Activated CD4-positive, alpha-beta T cell treated with anti-CD3 and anti-CD28 coated beads, Interleukin-2, amount 50 U/mL, for 24 hours (primary cell): ENCODE measurements at places on chromosomes 5 and 9.
A peak's percentile ranks its signal among the peaks of the same experiment; 100 is the strongest.

- no peak for DNase-seq
Measured at GRCh38 chr5:96149546-96149945, 187.9 kb upstream of the ELL2 start.

DNA sequence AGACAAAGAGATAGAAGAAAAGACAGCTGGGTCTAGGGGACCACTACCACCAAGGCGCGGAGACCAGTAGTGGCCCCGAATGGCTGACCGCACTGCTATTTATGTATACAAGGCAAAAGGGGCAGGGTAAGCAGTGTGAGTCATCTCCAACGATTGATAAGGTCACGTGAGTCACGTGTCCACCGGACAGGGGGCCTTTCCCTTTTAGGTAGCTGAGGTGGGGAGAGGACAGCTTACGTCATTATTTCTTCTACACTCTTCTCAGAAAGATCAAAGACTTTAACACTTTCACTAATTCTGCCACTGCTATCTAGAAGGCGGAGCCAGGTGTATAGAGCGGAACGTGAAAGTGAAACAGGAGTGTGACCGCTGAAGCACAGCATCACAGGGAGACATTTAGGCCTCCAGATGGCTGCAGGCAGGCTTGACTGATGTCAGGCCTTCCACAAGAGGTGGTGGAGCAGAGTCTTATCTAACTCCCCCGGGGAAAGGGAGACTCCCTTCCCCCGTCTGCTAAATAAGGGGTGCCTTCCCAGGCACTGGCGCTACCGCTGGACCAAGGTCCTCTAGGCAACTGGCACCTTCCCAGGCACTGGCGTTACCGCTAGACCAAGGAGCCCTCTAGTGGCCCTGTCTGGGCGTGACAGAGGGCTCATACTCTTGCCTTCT lies 6.1 kb upstream of the PRR16 start:
- peak; percentile 15 for DNase-seq

- DNase-seq = no peak
Measured at GRCh38 chr9:68973619-68974018, 40.3 kb downstream of the PRKACG start.

GRCh38 chr5:17697671-17698070 lies 63.4 kb downstream of the TAF11L14 start:
- no peak for DNase-seq

- no peak for DNase-seq
Measured at GRCh38 chr9:94874316-94874715, 147.8 kb downstream of the AOPEP start.

DNA sequence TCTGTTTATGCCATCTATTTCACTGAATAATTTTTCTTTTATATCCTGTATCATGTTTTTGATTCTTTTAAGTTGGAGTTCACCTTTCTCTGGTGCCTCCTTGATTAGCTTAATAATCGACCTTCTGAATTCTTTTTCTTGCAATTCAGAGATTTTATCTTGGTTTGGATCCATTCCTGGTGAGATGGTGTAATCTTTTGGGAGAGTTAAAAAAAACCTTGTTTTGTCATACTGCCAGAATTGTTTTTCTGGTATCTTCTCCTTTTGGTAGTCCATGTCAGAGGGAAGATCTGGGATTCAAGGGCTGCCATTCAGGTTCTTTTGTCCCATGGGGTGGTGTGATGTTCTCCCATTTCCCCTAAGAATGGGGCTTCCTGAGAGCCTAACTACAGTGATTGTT lies 800.8 kb upstream of the TYRP1 start:
- no peak for DNase-seq

DNA sequence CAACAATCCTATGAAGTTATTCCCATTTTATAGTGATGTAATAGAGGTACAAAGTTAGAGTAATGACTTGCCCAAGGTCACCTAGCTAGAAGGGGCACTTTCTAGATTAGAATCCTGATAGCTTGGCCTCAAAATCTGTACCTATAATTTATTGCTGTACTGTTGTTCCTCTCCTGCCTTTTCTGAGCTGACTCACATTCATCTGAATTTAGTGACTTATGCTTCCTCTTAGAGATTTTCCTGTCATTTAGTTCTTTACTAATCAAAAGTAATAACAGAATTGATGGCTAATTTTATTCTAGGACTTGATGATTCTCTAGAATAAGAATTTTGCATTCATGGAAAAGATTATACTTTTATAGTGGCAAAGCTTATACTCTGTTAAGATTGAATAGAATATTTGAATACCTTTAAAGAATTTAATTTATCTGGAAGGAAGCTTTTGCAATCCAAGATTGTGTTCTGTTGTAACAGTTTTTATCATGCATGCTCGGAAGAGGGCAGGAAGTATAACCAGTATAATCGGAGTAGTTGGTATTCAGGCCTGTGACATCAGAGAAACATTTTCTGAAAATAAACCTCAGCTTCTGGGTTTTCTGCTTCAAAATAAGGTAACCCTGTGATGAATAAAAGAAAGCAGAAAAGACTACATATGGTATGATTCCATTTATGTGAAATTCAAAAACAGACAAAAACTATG lies 21.3 kb downstream of the CYSTM1 start:
- DNase-seq = no peak

DNA sequence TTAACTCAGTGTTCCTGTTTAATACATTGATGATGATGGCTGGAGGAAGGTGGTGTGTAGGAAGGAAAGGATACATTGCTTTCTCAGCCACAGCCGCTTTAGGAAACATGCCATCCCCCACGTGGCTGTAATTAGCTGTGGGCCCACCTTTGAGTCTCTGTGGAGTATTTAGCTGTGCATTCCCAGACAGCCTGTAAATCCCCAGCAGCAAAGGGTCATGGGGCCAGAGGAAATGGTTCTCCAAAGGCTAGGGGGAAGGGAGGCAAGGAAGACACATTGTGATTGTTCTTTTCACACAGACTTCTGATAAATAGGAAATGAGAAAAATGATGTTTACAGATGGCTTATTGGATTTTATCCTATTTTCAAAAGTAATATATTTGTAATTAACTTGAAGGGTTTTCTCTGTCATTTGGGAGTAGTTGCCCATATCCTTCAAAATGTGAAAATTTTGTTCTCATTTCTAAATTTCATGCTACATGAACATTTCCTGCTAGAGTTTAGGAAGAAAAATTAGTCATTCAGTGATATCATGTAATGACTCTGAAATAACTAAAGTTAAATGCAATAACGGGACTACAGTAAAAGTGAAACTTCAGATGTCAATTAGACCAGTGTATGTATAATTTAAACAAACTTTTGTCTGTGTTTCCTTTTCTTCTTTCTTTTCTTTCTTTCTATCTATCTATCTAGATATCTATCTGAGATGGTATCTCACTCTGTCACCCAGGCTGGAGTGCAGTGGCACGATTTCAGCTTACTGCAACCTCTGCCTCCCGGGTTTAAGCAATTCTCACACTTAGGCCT lies 24.3 kb upstream of the F2R start:
- DNase-seq = no peak

DNA sequence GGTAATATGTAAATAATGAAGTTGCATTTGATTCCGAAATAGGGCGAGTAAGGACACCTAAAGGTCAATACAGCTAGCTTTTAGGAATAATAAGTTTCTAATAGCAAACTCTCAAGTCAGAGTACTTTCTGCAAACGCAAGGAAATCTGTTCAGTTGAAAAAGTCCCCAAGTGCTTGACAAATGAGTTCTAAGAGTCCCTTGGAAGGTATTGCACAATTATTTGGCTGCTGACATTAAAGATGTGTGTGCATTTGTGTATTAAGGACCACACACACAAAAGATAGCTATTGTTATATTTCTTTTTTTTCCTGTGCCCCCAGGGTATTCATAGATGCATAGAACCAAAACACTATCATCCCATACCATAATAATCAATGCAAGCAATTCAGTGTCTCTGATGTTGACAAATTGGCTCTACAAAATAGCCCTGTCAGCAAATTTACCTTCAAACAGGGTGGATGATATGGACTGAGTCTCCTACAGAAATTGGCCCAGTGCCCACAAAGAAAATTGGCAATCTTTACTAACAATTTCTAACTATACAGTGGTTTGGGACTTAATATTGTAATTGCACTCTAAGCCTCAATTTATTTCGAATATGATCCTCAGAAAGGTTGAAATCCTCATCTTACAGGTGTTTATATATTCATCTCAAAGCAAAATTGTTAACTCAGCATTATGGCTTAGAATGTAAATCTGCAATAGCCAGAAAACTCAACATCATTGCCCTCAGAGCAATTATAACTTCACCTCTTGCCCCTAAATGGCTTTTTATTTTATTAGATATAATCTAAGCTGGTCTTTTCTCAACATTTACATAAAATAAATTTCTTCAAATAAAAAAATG lies 827.2 kb downstream of the MAT2B start:
- no peak for DNase-seq

GRCh38 chr5:75663579-75664284 lies 52.5 kb downstream of the ANKDD1B start:
- no peak for DNase-seq

DNA sequence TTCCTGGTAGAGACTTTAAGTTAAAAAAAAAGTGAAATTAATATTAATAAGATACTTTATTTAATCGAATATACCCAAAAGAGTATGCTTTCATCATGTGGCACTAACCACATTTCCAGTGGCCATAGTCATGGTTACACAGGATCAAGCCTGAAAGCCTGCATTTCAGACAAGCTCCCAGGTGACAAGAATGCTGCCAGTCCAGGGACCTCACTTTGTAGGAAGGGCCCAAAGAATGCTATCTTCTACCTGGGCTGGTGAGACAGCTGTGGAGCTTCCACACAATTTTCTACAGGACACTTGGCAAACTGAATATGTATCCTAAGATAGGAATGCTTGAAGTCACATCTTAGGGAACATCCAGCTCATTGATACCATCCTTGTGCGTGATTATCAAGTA lies 203.8 kb downstream of the AUH start:
- no peak for DNase-seq

DNA sequence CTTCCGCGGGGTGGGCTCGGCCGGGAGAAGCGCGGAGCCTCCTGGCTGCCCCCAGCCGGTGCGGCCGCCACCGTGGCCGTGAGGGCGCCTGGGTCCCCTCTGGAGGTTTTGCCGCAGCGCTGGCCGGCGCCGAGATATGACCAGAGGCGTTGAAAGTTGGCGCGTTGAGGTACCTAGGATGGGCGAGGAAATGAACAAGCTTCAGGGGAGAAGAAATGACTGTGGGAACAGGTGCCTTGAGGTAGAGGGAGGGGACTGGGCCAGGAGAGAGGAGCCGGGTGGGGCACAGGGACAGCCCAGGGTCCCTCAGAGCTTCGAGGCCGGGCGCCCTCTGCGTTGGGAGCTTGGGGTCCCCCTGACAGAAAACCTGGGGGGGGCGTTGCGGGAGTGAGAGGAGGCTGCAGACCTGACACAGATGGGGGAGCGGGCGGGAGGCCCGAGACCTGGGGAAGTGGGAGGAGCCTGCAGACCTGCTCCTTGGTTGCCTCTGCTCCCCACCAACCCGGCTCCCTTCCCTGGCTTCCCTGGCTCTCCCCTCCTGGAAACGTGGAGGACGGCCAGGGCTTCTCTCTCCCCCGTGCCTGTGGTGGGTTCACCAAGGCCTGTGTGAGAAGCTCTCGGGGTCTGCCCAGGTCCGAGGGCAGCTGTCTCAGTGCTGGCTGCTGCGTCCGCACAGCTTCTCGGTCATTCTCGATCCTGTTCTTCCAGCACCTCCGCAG lies 14.2 kb downstream of the RABL6 start:
- no peak for DNase-seq

- DNase-seq = no peak
Measured at GRCh38 chr5:61734966-61735365, 402.9 kb downstream of the ZSWIM6 start.

DNA sequence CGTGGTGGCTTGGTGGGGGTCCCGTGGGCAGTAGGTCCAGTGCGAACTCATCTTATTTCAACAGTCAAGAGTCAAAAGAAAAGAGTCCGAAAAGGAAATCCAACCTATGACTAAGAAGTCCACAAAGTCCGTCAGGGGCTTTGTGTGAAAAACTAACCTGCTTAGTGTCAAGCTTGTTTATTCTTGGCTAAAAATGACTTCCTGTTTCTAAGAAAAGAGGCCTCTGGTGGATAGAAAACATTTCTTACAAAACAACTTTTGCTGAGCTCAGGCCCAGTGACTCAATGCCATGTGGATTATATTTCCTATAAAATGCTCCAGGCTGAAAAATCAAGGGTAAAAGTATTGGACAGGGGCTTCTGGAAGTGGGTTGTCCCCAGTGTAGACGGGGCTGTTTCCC lies 105.9 kb downstream of the GADD45G start:
- DNase-seq = no peak

- DNase-seq = no peak
Measured at GRCh38 chr5:113115061-113115460, 138.5 kb downstream of the DCP2 start.

DNA sequence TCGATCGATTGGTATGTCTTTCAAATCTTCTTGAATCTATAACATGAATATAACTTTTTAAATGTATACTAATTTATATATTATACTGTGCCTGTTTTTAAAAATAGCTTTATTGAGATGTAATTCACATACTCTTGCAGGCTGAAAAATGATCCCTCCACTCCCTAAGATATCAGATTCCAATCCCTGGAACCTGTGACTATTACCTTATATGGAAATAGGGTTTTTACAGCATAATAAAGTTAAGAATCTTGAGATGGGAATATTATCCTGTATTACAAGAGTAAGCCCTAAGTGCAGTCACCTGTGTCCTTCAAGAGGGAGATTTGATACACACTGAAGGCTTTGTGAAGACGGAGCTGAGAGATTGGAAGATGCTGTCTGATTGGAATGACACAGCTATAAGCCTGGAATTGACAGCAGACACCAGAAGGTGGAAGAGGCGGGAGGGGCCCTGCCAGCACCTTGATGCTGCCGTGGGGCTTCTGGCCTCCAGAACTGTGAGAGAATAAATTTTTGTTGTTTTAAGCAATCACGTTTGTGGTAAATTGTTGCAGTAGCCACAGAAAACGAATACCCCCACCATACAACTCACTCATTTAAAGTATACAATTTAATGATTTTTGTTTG lies 161.3 kb downstream of the RMI1 start:
- DNase-seq = no peak

DNA sequence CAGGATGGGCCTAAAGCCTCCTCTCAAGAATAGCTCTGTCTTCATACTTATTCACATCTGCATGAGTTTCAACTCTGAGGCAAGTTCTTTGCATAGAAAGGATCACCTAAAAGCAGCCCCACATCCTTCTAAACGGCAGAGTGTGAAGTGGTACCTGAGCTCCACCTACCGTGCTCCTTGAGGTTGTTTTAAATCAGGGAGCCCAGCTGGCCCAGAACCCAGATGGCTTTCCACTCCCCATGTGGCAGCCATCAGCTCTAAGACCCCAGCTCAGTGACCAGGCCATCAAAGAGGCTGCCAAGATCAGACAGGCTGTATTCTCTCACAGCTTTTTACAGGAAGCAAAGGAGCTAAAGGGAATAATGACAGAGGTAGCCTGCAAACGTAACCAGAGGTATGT lies 299.3 kb downstream of the RASEF start:
- DNase-seq = no peak

GRCh38 chr5:145509336-145510136 lies 325.6 kb downstream of the PRELID2 start:
- DNase-seq = no peak
